ENCODE measurements at places on chromosomes 11 and 22.

- DNase-seq = peak; percentile 76
Observed at GRCh38 chr22:50190941-50191741, 5.4 kb downstream of the TRABD start.

- DNase-seq = no peak
Observed at GRCh38 chr11:85827748-85828639, 17.1 kb upstream of the SYTL2 start.

GRCh38 chr22:29670626-29671025 lies 49.2 kb upstream of the CABP7 start:
- DNase-seq = no peak

DNA sequence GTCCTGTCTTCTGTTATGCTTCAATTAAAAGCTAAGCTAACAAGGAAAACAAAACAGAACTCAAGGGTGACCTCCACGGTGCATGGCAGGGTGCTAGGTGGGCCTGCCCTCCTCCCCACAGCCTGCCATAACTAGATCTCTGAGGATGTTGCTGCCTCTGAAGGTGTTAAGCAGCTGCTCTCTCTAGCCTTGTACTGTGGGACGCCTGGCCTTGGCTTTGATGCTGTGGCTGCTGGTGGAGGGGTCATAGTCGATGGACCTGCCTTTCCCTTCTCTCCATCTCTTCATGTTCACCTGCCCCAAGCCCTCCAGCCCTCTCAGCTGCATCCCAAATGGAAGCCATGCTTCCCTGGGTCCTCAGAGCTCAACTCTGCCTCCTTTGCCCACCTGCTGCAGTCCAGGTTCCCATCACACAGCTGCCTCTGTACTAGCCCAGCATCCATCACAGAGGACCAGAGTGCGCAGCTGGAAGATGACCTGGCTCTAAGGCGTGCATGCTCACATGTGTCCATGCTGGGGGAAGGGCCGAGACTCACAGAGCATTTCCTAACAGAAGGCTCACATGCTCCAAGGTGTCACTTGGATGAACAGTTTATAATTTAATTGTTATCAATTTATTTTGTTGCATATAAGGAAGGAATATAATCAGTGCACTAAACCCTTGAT lies 180.3 kb upstream of the E2F8 start:
- no peak for DNase-seq

DNA sequence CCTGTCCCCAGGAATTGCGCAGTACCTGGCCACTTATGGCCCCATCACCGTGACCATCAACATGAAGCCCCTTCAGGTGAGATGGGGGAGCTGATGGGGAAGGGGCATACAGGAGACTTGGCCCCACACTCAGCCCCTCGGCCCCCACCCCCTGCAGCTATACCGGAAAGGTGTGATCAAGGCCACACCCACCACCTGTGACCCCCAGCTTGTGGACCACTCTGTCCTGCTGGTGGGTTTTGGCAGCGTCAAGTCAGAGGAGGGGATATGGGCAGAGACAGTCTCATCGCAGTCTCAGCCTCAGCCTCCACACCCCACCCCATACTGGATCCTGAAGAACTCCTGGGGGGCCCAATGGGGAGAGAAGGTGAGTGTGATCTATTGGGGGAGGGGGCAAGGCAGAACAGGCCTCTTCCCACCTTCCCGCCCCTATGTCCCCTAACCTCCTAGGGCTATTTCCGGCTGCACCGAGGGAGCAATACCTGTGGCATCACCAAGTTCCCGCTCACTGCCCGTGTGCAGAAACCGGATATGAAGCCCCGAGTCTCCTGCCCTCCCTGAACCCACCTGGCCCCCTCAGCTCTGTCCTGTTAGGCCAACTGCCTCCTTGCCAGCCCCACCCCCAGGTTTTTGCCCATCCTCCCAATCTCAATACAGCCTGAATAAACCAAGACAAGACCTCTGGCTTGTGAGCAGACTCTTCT lies 3.6 kb downstream of the CTSW start:
- no peak for DNase-seq

DNA sequence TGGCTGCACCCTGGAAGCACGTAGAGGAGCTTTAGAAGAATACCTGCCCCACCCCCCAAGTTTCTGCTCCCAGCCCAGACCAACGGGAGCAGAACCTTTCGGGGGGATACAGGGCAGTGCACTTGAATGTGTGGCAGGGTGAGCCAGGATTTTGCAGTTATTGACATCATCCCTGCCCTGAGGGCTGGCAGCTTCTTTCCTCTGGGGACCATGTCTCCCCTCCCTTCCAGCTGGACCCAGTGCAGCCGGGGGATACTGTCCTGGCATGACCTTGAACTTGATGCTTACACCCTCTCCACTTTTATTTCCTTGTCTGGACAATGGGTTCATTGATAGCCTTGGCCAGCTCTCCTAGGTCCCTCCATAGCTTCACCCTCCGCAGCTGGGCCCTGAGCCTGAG lies 4.1 kb upstream of the CABP7 start:
- no peak for DNase-seq

- DNase-seq = no peak
Observed at GRCh38 chr11:76523147-76523546, 78.3 kb downstream of the EMSY start.

DNA sequence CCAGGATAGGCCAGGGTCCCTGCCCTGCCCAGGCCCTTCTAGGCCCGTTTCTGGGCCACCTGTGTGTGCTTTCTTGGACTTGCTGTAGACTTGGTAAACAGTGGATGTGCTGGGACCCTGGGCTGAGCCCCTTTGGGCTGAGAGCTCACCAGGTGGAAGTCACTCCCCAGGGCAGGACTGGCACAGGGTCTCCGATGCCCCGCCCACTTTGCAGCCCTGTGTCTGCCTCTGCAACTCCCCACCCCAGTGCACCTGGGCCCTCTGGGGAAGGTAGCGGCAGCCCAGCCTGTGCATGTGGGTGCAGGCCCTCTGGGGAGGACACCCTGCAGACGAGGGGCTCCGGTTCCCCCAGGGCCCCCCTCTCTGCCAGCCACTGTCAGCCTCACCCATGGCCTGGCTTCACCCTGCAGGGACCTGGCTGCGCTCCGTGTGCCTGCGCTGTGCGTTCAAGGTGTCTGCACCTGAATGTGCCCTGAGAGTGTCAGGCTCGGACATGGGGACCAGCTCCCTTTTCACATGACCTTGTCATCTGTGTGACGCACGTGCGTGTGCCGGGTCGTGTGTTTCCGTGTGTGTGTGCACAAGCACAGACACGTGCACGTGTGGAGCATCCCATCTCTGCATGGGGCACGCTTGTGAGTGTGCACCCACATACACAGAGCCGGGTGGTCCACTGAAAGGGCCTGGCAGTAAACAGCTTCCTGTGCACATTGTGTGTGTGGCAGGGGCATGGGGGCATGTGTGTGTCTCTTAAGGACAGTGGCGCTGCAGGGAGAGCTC lies 118.5 kb downstream of the KCNQ1OT1 start:
- no peak for DNase-seq

GRCh38 chr11:115480611-115481010 lies 23.6 kb downstream of the CADM1 start:
- DNase-seq = no peak

- DNase-seq = no peak
Observed at GRCh38 chr11:68122936-68123539, 1.9 kb upstream of the CHKA start.

GRCh38 chr11:103202048-103202651 lies 92.9 kb downstream of the DYNC2H1 start:
- no peak for DNase-seq

GRCh38 chr22:43412808-43413795 lies 1.3 kb downstream of the MPPED1 start:
- no peak for DNase-seq

DNA sequence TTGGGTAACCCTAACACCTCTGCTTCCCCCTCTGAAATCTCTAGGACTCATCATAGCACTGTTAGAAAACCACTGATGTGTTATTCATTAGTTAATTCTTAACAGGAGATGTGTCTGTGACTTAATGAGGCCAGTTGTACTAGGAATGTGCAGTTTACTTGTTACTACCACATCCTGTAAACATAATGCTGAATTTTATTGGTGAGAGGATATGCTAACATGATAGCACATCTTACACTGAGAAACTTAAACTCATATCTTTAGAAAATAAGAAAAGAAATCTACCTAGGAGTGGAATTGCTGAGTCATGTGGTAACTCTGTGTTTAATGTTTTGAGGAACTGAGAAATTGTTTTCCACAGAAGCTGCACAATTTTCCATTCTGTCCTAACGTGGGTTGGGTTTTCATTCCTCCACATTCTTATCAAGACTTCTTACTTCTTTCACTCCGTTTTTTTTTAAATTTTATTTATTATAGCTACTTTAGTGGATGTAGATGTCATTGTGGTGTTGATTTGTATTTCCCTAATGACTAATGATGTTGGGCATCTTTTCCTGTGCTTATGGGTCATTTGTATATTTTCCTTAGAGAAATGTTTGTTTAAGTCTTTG lies 33.7 kb downstream of the RNF121 start:
- DNase-seq = no peak

GRCh38 chr11:1864831-1865665 lies 12.2 kb downstream of the LSP1 start:
- no peak for DNase-seq
